ENCODE measurements at places on chromosomes 16 and 17. TPM values are rescaled to one million over a fixed set of nuclear protein-coding genes. Genes with fewer than 3 reads are reported as not detected.

GLIS2 gene
- total RNA-seq: 4.7 TPM

SERPINF2 gene
- 0.31 TPM for total RNA-seq

ZPBP2 gene
- not detected for total RNA-seq

EVI2A gene
- 1.9 TPM for total RNA-seq

ERI2 gene
- total RNA-seq: 24.1 TPM

TEPSIN gene
- total RNA-seq: 19.7 TPM

PPY gene
- not detected for total RNA-seq

EPOP gene
- 0.94 TPM for total RNA-seq

PNMT gene
- total RNA-seq: 4.1 TPM

TMEM235 gene
- total RNA-seq: not detected

CDYL2 gene
- total RNA-seq: 11.6 TPM

ST6GALNAC2 gene
- total RNA-seq: not detected

CACNA1H gene
- total RNA-seq: 32.9 TPM

CCL17 gene
- total RNA-seq: not detected

BCO1 gene
- not detected for total RNA-seq

B4GALNT2 gene
- not detected for total RNA-seq

AATK gene
- total RNA-seq: 12.5 TPM

CPNE7 gene
- 13.5 TPM for total RNA-seq

MMP2 gene
- total RNA-seq: 11.6 TPM

DGKE gene
- 36.9 TPM for total RNA-seq

PFN1 gene
- total RNA-seq: 62.9 TPM

KCNJ16 gene
- total RNA-seq: 2.5 TPM

CD300E gene
- total RNA-seq: not detected

GRAP gene
- 2.8 TPM for total RNA-seq

ZNF598 gene
- 9.4 TPM for total RNA-seq

CDC6 gene
- total RNA-seq: 4.4 TPM

SLC9A5 gene
- total RNA-seq: 0.94 TPM

GPR142 gene
- total RNA-seq: not detected

SYNGR3 gene
- 67.9 TPM for total RNA-seq

SPIRE2 gene
- 33.5 TPM for total RNA-seq

SMTNL2 gene
- total RNA-seq: 5.6 TPM

FOXF1 gene
- 0.31 TPM for total RNA-seq

OR3A3 gene
- not detected for total RNA-seq

TP53TG3 gene
- total RNA-seq: not detected

MT1A gene
- total RNA-seq: not detected

ARHGAP44 gene
- total RNA-seq: 31.0 TPM
